Stimulated activated CD8-positive, alpha-beta memory T cell treated with anti-CD3 and anti-CD28 coated beads, Interleukin-2, amount 100 ng/mL, for 1 hour (primary cell): ENCODE measurements at places on chromosomes 3 and 15.

DNA sequence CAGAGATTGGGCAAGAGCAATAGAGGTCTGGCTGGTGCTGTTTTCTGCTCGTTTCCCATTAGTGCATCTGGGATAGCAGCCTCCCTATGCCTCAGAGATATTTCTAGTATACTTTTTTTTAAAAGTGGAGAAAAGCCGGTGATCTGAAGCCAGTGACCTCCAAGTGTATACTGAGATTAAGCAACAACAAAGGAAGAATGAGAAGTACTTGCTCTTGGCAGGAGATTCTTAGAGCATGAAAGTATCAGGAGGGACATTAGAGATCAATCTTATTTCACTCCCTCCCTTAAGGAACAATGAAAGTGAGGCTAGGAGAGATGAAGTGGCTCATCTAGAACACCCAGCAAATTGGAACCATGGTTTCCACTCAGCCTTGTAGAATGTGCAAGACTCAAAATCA lies 423.3 kb downstream of the SOX2 start:
- DNase-seq: no peak

DNA sequence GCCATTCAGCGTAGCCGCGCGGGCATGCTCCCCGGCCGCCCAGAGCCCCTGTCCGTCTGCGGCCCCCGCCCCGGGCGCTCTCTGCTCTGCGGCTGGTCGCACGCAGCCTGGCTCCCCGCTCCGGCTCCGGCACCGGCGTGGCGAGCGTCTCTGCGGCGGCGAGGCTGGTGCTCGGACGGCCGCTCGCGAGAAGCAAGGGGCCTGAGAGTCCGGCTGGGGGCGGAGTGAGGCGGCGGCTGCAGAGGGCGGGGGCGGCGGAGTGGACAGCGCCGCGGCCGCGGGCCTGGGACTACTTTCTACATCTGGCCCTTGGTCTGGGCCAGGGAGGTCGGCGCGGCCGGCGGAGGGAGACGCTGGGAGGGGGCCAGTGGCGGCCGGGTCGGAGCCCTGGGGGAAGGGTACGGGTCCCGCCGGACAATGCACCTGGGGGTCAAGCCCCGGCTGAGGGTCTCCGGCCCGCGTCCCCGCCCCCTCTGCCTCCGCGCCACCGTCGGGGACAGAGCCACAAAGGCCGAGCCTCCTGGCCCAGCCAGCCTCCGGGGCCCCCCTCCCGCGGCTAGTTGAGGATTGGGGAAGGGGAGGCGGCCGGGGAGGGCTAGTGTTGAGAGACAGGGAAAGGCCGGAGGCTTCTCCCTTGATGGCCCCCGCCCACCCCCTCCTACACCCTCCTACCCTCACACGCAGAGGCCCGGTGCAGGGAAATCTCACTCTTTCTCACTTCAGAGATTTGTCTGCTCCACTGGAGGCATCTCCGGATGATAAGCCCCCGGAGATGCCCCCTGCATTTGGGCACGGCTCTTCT lies at the start of gene PRTG:
TSS of gene PRTG (minus strand) at position 226 of the 802 bp plus-strand sequence. CDS start at position 5, 221 bp downstream.
- no peak for DNase-seq

- DNase-seq: no peak
Measured at GRCh38 chr3:51371943-51372557, 13.0 kb upstream of the MANF start.

DNA sequence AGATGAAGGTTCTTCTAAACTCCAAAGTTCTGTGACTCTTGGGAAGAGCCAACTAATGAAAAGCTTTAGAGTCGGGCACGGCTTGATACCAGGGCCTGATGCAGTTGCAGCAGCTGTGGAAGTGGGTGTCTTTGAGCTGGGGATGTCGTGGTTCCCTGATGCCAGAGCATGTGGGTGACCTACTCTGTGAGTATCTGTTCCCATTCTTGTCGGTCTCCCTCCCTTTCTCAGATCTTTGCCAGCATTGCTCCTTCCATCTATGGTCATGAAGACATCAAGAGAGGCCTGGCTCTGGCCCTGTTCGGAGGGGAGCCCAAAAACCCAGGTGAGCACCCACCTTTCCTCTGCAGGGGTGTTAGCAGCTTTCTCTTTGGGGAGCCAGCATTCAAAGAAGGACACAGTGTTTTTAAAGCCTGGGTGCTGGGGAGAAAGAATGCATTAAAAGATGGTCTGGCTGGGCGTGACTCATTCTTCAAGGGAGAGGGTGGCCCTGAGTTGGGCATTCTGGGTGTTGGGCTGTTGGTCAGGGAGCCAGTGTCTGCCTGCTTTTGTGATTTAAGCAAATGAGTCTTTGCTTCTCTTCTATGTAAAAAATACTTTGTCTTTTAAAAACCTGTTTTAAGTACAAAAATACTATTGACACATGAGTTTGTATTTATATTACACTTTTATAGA lies 13.2 kb upstream of the PODXL2 start:
- no peak for DNase-seq

DNA sequence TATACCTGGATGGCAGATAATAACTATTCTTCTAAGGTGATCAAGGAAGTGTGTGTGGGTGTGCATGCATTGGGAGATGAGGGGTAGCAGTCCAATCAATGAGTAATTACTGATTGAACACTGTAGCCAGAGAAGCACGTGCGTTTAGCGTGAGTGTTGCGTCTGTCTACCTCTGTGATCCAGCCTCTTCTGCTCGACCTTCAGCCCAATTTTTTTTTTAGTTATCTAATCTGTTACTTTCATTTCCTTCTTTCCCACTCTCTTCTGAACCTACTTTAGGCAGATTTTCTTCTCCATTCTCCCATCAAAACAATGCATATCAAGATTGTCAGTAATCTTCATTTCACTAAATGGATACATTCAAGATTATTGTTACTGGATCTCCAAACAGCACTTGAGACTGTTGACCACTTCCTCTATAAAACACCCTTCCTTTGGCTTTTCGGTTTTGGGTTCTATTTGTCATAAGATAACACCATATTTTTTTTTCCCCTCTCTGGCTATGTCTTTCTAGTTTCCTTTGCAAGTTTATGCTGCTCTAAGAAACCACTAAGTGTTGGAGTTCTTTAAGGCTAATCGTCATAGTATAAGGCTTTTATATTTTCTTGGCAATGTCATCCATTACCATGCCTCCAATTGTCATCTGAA lies 41.0 kb downstream of the MCTP2 start:
- DNase-seq: no peak

DNA sequence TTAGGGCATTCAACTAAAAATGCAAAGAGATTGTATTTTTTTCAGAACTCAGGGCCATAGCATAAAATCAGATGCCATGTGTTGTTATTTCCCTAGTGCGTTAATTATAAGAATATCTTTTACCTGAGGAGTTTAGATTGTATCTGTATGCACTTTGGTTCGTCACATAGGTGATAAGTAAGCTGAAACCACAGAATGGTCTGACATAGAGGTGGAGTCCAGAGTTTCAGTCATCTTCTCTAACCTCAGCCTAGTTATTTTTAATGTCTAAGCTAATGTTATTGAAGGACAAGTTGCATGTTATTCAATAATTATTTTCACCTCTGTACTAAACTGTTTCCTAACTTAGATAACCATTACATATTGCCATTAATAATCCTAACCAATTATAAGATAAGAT lies 27.1 kb upstream of the CNTN4 start:
- no peak for DNase-seq

DNA sequence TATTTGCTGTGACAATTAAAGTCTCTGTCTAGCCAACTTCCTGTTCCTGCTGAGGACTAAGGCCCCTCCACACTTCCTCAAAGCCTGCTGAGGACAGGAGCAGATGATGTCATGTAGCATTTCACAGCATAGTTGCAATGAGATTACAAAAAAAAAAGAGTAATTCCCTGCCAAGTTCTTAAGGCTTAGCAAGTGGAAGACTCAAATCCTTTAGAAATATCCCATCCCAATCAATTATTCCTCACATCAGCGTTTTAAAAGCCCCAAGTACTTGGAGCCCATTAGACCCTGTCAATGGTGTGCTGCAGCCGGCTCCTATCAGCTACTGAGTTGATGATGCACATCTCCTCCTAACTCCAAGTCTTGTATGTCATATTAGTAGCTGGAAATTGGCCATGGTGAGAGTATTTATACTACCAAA lies 51.7 kb downstream of the TRANK1 start:
- no peak for DNase-seq

DNA sequence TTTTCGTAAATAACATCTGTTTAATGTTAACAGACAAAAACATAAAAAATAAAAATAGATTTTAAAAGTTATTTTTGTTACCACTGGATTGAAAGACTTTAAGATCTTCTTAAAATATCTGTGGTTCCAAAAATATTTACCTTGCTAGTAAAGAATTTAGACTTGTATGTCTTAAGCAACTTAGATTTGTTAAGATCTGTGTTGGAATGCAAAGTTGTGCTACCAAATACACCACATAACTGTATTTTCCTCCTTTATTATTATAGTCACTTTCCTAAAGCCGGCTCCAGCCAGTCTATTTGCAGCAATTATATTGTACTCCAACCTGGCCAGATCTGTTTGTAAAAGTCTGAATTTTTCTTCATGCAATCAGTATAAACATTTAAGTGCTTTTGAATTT lies 63.7 kb downstream of the SPRED1 start:
- no peak for DNase-seq

DNA sequence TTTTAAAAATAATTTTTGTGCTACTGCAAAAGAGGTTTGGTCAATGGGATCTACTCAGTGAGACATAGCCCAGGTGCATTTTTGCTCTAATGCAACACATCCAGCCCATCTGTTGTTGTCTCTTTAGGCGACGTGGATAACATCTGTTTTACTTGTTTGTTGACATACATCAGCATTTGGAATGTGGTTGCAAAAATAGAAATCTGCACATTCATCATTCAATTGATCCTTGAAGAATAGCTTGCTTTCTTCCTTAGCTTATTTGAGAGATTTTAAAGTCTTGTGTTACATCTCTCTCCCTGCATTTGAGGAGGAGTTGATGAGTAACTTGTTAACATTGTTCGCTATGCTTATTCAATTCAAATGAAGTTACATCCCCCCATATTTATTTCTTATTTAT lies 1202.3 kb downstream of the NSUN3 start:
- DNase-seq: no peak

DNA sequence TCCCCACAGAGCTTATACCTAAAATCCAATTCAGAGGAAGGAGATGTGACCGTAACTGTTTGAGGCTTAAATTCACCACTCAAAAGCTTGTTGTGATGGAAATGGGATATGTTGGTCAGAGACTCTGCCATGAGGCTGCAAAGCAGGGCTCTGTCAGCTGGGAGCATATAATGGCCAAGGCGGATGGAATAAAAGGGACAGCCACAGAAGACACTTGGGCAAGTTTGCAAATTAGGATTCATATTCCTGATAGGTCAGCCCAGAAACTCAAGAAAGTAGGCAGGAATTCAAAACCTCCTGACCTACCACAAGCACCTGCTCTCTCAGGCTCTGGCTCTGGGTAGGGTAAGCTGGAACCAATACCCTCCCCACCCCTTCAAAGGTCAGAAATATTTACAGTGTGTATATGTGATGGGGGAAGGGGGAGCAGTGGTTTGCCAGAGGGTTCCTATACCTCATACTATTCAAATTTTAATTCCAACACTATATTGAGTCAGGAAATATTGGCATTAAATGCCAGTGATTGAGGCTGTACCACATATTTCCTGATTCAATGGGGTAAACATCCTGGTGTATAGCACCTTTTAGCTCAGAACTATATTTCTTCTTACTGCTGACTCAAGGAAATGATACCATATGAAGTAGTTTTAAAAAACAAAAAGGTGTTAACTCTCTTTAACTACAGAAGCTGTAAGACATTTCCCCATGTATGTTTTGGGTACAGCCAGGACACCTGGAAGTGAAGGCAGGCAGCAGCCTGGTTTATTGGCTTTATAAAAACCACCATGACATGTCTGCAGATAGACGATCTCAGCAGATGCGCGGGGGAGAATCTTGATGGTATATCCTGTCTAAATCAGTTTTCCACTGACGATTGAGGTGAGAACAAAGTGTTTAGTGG lies 19.2 kb downstream of the FYCO1 start:
- no peak for DNase-seq

DNA sequence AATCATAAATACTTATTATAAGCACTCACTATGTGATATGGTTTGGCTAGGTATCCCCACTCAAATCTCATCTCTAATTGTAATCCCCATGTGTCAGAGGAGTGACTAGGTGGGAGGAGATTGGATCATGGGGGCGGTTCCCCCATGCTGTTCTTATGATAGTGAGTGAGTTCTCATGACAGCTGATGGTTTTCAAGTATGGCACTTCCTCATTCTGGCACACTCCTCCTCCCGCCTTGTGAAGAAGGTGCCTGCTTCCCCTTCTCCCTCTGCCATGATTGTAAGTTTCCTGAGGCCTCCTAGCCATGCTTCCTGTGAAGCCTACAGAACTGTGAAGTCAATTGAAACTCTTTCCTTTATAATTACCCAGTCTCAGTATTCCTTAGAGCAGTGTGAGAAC lies 53.3 kb upstream of the CHMP2B start:
- DNase-seq: no peak

DNA sequence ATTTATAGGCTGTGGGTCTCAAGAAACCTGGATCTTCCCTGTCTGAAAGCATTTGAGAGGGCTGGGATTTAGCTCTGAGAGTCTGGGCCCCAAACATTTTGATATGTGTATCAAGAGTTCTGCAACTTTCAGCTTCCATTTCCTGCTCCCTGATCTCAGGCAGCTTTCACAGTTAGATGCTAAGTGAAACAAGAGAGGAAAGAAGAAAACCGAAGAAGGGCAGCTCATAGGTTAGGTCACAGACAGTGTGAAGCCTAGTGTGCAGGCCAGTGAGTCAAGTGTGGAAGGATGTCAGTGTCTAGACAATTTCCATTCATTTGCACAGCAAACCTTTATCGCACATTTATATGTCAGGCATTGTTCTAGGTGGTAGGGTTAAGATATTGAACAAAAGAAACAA lies 173.6 kb upstream of the PROK2 start:
- DNase-seq: no peak

GRCh38 chr3:14452740-14453710 lies 50.6 kb downstream of the SLC6A6 start:
- DNase-seq: no peak

DNA sequence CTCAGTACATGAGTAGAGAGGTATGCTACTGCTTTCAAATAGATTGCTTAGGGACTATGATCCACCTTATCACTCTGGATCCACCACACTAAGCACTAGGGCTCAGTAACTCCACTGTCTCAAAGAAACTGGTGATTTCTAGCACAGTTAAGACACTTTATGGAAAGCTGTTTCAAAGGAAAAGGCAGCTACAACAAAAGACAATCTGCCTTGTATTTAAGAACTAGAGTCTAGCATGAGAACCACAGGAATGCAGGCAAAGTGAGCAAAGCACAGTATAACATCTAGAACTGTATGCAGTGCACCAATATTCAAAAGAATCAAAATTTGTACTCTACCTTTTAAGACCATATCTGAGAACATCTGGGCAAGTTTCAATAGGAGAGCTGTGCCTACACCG lies 17.9 kb downstream of the TFRC start:
- DNase-seq: no peak

- DNase-seq: no peak
Measured at GRCh38 chr3:155605571-155605970, 139.3 kb downstream of the PLCH1 start.
